ENCODE measurements at places on chromosomes 6 and 20.

DNA sequence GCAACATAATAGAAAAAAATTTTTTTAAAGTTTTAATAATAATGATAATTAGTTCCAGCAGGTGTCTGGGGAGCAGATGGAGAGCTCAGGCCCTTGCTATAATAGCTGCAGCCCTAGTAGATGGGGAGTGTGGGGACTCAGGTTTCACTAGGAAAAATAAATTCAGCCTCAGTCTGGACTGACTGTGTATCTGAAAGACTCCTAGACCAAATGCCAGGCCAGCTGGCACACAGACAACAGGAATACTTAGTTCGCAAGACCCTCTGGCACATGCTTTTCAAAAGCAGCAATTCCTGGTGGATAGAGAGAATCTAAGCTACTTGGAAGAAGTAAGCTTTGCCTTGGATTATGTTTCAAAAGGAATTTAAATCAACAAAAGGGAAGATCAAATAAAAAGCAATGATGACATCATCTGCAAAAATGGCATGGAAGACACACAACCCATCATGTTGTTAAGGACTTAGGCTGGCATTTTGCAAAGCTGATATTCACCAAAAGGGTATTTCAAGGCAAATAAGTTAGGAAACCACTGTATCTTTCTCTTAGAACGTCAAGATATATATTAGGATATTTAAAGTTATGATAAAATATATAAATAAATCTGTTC, 107.8 kb downstream of the RNGTT start:
- peak; percentile 66 for DNase-seq

GRCh38 chr20:32535953-32536823, 48.9 kb downstream of the NOL4L start:
- DNase-seq: peak; percentile 93

- no peak for DNase-seq
Observed at GRCh38 chr6:158507174-158507573, 52.7 kb upstream of the TMEM181 start.

DNA sequence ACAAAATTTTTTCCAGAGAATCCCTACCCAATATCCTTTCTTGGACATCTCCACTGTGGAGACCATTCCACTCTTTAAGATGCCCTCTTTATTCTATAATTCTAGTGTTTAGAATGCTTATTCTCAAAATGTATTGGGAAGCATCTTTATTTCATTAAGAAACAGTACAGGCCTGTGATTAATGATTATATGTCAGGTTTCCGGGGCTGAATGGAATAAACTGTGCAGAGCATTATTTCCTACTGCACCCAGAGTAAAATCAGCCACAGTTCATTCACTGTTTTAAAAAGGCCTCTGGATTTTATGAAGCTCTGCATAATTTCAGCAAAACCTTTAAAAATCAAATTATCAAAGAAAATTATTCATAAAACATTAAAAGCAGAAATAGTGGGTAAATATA, 42.6 kb downstream of the DSE start:
- no peak for DNase-seq

- DNase-seq: peak; percentile 9
Observed at GRCh38 chr20:62219101-62219991, 732 bp downstream of the HRH3 start.

GRCh38 chr6:122363769-122364483, 35.5 kb upstream of the HSF2 start:
- DNase-seq: no peak

DNA sequence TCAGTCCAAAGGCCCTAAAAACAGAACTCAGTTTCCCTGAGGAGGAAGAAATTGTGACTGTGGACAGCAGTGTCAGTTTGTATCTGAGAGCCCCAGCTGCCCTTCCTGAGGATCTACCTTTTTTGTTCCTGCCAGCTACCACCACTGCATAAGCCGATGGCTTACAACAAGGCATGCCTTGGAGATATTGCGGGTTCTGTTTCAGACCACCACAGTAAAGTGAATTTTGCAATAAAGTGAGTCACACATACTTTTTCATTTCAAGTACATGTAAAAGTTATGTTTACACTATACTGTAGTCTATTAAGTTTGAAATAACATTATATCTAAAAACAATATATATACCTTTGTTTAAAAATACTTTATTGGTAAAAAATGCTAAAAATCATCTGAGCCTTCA, 9.6 kb upstream of the CST3 start:
- no peak for DNase-seq

DNA sequence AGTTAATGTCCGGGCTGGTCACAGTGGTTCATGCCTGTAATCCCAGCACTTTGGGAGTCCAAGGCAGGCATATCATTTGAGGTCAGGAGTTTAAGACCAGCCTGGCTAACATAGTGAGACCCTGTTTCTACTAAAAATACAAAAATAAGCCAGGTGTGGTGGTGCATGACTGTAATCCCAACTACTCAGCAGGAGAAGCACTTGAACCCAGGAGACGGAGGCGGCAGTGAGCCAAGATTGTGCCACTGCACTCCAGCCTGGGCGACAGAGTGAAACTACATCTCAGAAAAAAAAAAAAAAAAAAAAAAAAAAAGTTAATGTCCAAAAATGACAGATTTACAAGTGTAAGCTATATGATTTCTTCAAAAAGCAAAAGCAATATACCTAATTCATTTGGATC, 124.9 kb downstream of the CCDC170 start:
- DNase-seq: no peak

- DNase-seq: peak; percentile 3
Observed at GRCh38 chr6:102619585-102619984, 1226.1 kb downstream of the GRIK2 start.

- DNase-seq: no peak
Observed at GRCh38 chr20:25160897-25161296, 34.6 kb upstream of the ENTPD6 start.

- DNase-seq: no peak
Observed at GRCh38 chr6:170173335-170173881, 117.5 kb downstream of the DLL1 start.

DNA sequence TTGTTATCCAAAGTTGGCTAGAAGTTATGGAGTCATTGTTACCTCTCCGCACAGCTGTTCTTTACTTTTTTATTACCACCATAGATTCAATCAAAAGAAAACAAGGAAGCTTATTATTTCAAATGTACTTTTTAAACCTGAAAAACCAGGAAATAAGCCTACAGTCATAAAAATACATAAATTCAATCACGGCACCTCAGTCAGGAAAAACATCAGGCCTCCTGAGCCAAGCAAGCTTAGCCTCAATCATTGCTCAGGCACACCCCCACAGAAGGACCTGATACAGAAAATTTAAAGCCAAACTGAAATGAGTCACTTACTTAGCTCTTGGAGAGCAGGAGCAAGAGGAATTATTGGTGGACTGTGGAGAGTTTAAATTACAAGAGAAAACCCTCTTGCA, 44.3 kb downstream of the MARCKS start:
- DNase-seq: no peak

GRCh38 chr20:44704551-44704971, 10.6 kb upstream of the CCN5 start:
- no peak for DNase-seq

DNA sequence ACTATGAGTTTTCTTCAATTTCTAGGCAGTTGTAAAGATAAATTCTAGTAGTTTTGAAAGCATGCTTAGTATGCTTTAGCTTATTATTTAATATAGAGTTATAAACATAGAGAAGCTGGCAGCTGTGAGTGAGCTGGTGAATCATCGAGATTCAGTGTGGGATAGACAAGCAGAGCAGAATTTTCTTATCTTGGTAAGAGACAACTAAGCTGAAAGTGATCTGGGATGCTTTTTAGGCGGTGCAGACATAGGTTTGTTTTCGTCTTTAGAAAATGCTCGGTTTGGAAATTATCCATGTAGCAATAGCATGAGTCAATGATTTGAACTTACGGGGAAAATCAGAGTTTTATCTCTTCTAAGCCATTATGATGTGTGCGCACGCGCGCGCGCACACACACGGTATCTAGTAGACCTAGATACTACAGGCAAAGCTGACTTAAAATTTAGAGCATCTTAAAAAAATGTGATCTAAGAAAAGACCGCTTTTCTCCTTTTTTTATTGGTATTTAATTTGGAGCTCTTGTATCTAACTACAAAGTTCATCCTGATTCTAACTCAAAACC, 128.3 kb upstream of the MAP3K7 start:
- DNase-seq: no peak

DNA sequence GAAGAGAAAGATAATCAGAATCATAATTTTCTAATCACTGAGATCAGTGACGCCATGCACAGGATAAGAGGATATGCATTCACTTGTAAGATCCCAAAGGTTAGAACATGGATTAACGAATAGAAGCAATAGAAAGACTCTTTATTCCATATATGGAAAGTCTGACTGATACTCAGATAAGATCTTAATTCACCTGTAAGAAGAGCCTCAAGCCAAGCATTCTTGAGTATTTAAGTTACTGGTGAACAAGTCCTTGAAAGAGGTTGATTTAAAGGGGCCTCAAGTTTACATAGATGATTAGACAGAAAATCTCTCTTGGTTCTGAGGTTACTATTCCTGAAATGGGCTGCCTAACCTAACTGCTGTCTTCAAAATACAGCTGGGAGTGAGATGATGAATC, 53.8 kb upstream of the MTRF1L start:
- DNase-seq: no peak

DNA sequence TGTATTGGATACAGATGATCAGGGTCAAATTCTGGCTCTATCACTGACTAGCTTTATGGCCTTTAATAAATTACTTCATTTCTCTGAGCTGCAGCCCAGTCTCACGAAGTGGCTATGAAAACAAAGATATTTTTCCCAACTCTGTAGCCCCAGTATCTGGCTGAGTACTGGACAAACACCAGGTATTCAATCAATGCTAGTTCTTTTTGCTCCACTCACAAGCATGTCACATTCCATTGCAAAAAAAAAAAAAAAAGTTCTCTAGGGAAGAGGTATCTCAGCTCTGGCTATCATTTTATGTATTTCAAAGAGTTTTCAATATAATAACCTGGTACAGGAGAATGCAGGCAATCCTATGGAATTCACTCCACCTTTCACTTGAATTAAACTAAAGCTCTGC, 3.1 kb downstream of the CHD6 start:
- no peak for DNase-seq

GRCh38 chr6:13709689-13710551, 1.7 kb downstream of the RANBP9 start:
- DNase-seq: no peak

DNA sequence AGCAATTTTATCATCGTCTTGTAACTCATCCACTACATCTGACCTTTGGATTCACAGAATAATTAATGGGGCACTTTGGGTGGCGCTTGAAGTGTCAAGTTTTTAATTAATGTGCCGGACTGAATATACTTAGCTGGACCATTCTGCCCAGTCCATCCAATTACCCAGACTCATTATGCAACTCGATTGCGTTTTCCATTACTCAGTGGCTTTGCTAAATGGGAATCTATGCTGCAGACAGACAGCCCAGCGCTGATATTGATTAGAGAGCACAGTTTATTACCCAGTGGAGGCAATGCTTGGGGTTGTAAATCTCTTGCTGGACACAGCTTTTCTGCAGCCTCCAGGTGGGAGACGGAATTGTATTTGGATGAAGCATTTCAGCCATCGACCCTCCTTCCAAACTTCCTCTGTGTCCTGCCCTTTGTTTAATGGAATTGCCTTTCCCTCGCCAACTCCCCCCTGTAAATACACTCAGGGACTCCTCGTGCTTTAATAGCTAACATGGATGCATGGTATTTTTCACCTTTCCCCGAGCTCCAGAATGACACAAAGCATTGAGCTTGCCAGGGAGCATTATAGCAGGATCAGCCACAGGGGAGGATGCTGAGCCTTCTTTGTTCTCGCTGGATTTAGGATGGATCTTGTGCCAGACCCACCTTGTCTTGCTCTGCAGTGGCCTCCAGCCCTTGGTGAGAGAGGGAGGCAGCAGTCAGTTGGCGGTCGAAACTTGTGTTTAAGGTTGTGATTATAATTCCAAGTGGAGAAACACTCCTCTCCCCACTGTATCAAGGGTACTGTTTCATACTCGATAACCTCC, 59.7 kb downstream of the EDN3 start:
- no peak for DNase-seq

- no peak for DNase-seq
Observed at GRCh38 chr20:54535746-54536145, 60.4 kb downstream of the DOK5 start.

- DNase-seq: no peak
Observed at GRCh38 chr6:128493877-128494276, 26.5 kb downstream of the PTPRK start.

- DNase-seq: no peak
Observed at GRCh38 chr6:44399991-44400390, 12.5 kb downstream of the CDC5L start.

DNA sequence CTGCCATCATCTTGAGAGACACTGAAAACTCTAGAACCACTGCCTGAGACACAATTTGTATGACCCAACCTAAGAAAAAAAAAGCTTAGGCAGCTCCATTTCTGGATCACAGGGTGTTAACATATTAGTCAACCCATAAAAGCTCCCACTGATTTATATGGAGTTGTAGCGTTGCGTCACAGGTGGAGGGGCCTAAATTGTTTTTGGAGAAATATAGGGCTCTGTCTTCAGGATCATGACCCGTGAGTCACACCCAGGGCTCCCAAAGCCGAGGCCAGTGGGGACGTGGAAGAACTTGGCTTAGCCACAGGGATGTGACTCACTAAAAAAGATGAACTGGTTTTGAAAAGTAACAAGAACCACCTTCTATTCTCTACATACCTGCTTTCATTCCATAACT, 116.5 kb upstream of the BMP2 start:
- DNase-seq: no peak

DNA sequence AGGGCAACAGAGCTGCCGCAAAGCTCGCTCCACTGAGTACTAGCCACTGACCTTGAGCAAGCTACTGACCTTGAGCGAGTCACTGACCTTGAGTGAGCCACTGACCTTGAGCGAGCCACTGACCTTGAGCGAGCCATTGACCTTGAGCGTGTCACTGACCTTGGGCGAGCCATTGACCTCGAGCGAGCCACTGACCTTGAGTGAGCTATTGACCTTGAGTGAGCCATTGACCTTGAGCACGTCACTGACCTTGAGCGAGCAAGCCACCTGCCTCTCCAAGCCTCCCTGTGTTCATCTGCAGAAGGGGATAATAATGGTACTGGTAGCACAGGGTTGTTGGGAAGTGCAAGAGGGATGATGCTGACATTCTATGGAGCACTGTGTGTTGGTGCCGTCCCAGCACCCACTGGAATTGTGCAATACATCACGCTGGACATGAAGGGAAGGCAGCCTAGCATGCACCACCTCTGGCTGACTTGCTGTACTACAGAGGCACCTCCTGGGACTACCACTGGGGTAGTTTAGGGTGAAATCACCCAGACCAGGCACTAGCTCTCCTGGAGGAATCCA, 60.2 kb downstream of the CTCFL start:
- no peak for DNase-seq

- DNase-seq: no peak
Observed at GRCh38 chr6:51203504-51203903, 384.8 kb downstream of the TFAP2B start.

- DNase-seq: no peak
Observed at GRCh38 chr20:24672181-24672880, 202.9 kb downstream of the SYNDIG1 start.

DNA sequence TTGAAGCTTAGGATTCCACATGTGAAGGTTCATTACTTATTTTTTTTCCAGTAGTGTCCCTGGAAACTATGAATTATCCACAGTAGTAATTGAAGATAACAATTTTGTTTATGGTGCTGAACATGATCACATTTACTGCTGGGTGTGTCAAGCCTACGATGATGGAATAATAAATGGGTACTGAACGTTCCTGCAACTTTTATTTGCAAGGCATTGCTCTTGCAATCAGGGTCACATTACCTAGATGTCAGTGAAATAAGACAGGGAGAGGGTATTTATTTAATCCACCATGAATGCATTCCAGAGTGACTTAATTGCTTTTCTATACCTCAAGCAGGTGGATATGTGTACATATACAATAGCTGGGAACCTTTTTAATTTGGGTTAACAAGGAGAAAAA, 27.0 kb upstream of the MLIP start:
- DNase-seq: no peak
